ENCODE measurements at places on chromosomes 3 and 15. TPM values are rescaled to one million over a fixed set of nuclear protein-coding genes. Genes with fewer than 3 reads are reported as not detected.

DNA sequence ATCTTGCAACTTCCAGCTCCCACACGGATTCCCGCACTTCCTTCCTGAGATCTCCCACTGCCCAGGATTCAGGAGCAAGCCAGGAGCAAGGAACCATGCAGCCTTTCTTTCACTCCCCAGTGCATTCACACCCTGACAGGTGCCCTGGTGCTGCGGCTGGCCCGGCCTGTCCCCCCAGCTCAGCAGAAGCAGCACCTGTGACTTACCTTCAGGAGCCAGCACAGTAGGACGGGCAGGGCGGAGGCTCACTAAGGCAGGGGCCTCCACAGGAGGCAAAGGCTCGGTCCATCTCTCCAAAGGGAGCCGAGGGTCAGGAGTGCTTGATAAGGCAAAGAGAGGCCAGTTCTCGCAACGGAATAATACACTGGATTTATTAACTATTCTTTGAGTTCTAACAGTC lies 4.8 kb downstream of the ANKRD63 start:
- no peak for DNase-seq

GRCh38 chr3:185645596-185646381 lies 59.7 kb downstream of the SENP2 start:
- no peak for DNase-seq

GRCh38 chr15:31228011-31228484 lies 98.6 kb upstream of the KLF13 start:
- DNase-seq = no peak

DNA sequence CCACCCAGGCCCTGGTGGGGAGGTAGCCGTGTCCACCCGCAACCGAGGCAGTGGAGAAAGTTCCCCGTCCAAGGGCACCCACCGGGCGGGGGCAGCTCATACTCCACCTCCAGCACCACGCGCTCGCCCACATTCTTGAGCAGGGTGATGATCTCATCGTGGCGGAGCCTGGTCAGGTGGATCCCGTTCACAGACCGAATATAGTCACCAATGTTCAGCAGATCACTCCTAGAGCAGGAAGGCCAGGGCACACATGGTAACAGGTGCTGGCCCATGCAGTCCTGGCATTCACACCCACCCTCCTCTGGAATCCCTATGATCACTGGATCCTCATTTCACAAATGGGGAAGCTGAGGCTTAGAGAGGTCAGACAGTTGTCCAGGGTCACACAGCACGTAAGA lies 15.8 kb downstream of the GRIP2 start:
- DNase-seq = no peak

DNA sequence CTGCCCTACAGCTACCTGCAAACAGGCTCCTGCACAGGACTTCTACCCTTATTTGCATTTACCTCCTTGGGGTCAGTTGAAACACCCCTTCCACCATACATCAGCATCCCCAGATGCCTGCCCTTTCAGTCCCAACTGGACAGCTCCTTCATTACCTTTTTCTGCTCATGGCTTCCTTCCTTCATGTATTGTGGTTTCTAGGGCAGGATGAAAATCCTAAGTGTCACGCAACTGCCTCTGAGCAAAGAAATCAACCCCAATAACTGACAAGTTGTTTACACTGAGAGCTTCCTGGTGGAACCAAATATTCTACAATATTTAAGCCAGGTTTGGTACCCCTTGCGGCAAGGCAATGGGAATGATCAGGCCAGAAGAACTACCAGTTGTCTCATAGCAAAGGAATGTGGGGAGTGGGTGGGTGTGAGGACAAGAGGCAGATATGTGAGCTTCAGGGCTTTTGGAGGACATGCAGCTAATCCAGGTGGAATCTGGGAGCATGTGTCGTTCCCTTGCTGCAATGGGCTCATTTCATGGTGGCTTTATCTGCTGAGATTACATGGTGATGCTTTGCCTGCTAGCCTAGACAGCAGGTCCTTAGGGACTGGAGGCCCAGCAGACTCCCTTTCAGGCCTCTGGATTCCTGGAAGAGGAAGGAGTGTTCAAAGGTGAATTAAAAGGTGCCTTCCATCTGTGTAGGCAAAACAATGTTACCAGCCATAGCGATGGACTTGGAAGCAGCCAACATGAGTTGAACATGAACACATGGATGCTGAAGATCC lies 34.9 kb downstream of the PPCDC start:
- no peak for DNase-seq

DNA sequence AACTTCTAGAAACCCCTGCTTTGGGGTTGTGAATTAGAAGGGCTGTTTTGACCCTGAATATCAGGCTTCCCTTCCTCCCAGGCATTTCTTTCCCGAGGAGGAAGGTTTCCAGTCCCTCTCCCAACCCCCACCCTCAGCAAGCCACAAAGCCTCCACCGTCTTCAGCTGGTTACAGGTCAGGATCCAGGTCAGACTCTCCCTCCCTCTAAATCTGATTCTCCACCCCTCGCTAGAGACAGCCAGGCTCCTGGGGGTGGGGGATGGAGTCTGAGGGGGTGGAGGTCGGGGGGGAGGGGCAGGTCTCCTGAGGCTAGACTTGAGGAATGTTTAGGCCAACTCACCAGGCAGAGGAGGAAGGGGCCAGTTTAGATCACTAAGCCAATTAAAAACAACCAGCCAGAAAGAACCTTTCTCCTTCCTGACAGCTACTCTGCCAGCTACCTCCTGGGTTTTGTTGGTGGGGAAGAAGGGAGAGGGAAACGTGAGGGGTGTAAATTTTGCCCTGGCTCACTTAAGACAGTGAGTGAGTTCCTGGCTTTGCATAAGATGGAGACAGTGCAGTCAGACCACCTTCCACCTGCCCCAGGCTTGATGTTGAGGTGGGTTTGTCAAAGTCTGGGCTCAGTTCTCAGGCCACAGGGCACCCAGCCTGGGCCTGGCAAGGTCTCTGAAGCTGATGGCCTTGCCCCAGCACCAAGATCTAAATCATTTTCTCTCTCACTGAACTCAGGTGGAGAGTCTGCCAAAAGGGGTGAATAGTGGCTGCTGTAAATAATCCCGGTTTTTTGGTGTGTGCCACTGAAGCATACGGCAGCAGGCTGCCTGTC lies 19.5 kb downstream of the BMF start:
- peak; percentile 63 for DNase-seq

DNA sequence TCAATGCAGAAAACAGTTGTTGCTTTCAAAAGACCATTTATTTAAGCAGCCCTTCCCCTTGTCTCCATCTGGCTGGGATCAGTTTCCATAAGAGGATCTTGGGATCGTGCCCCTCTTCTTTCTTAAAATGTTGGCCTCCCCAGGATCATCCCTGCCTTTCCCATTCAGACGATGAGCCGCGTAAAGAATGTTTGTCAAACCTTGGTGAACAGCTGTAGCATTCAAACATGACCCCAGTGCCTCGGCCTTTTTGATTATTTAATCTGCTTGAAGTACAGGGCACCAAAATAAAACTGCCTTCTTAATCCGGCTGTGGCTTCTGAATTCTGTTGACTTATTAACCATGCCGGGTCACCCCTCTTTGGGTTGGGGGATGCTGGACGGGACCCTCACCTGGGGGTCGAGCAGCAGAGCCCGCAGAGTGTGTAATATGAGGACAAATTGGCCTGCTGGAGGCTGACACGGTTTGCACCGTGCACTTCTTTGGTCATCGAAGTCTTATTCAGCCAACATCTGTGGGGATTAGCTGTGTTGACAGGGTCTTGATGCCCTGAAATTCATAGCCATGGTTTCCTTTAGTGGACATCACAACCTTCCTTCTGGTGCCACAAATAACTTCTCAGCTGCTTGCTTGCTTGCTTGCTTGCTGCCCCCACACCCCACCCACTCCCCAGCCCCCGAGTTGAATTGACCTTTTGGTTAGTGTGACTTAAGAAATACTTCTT lies at the start of gene LRTM1:
TSS of gene LRTM1 (minus strand) at position 14 of the 725 bp plus-strand sequence. CDS start 148 bp downstream, outside the sequence.
- DNase-seq = no peak

DNA sequence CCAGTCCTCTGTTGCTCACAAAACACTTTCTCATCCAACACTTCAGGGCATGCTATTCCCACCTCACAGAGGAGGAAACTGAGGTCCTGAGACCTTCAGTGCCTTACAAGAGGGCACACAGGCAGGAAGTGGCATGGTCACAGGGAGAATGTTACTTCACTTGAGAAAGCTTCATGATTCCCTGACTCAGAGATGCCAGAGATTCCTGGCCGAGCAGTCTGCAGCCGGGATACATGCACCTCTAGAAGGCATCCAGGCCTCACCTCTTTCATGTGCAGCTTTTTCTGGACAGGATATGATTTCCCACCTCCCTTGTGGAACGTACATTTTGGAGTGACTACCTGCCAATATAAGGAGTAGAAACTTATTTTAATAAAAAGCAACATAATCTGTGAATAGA lies 2.8 kb upstream of the SST start:
- peak; percentile 51 for DNase-seq

DNA sequence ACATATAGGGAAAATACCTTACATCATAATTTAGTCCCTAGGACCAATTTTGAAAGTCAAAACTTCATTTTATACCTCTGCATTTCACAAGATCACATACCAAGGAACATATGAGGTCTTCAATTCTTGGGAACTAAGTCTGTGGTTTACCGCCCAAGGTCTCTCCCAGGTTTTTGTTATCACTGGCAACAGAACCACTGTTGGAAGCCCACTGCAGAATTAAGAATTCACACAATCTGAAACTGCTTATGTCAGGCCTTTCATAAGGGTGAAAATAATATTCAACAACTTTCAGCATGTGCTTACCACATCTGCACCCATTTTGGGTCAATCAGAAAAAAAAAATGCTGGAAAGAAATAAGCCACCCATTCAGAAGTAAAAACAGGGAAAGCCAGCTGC lies 107.2 kb upstream of the MME start:
- no peak for DNase-seq

GRCh38 chr3:146834917-146835316 lies 229.8 kb upstream of the PLSCR5 start:
- DNase-seq = no peak

- DNase-seq = no peak
These were observed 12.5 kb downstream of the LIPH start for GRCh38 chr3:185539934-185540333.

DNA sequence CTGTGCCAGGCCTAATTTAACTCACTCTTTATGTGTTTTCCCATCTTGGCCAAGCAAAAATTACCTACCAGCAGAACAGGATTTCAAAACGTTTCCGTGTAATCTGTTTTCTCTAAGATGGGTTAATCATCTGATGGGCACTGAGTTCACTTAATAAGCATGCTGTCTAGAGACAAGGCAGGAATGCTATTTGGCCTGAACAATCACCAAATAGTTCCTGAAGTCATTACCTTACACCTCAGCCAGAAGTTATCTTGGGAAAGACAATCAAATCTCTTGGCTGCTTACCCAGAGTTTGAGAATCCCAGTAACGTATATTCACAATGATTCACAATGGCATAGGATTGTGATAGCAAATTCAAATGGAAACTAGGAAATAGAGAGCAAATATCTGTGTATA lies 779.1 kb downstream of the CADM2 start:
- no peak for DNase-seq

GRCh38 chr15:66253418-66254088 lies at the start of gene MEGF11:
MEGF11 (minus strand) TSS chr15:66253750; CDS start chr15:66128403, 125,347 bp downstream.
- DNase-seq = no peak

GRCh38 chr3:170360466-170360865 lies 3.0 kb downstream of the SKIL start:
- DNase-seq = no peak

GRCh38 chr15:38671675-38672254 lies 107.2 kb upstream of the RASGRP1 start:
- DNase-seq = no peak

DNA sequence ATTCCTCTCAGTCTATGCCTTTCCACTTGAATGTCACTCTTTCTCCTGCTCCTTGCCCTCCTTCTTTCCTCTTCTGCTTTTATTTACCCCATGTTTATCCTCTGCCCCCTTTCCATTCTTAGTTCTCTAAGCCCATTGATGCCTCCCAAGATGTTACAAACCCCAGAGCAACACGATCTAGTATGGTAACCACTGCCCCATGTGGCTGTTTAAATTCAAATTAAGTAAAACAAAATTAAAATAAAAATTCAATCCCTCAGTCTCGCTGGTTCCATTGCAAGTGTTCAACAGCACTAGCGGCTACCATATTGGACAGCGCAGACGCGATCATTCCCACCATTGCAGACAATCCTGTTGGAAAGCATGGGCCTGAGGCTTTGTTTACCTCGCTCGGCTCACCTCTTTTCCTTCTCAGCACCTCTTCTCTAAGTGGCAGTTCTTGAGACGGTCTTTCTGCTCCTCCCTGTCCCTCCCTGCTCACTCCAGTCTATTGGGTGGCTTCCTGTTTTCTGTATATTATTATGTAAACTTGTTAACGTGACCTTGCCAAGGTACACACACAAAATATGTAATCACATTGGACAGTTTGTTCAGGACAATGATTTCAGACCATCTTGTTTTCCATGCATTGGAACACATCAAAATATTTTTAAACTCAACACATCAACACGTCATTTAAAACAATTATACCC lies 21.8 kb upstream of the CA12 start:
- no peak for DNase-seq

DNA sequence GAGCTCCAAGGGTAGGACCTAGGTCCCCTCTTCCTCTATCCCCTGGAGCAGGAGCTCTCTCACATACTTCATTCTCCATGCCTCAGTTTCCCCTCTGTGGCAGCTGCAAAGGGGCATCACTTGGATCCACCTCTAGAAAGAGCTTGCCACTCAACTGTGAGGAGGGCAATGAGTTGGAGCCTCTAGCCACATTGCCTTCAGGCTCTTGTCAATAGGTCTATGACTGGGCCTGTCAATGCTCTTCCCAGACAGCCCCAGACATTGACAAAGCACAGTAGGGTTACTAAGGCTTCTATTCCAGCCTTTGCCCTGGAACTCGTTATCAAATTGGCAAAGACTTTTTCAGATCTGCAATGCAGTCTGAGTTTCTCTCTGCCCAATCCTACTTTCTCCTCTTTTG lies 4.4 kb upstream of the VIPR1 start:
- no peak for DNase-seq

DNA sequence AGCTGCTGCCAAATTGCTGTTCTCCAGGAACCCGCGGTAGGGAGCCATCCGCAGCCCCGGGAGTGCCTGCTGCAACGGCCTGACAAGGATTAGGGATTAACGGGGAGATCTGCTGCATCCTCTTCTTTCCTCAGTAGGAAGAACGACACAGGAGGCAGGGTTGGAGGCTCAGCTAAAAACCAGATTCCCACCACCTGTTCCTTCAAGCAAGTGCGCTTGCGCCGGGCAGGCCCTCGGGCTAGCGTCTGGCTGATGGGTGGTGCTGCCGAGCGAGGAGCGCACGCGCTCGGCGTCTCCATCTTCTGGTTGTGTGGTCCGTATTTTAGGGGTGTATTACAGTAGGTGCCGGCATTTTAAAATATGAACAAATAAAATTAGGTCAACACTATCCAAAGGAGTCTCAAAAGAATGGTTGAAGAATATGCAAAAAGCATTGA lies 25.4 kb upstream of the SLC25A26 start:
- DNase-seq = no peak

GALNT15 gene
- total RNA-seq = not detected

NPAP1 gene
- not detected for total RNA-seq

GOLGA6L7 gene
- not detected for total RNA-seq

GPR62 gene
- total RNA-seq = not detected

GOLGA8S gene
- not detected for total RNA-seq

AGTR1 gene
- total RNA-seq = 0.53 TPM

Data from H4 (cell line).